GM04503 (cell line): ENCODE measurements at places on chromosomes 12 and 14.

GRCh38 chr12:64716839-64717455, 42.3 kb downstream of the GNS start:
- no peak for DNase-seq

DNA sequence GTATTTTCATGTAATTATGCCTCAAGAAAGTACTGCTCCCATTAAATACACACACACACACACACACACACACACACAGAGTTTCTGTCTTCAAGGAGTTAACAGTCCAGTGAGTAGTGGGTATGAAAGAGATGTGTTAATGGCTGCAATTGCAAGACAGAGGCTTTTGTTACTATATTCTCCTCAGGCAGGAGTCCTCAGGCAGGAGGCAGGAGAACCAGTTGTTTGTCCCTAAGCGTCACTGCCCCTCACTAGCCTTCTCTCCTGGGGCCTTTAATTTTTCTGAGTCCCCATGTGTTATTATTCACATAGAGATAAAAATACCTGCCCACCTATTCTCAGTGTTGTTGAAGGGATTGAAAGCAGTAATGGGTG, 31.2 kb downstream of the DAD1 start:
- DNase-seq: no peak

DNA sequence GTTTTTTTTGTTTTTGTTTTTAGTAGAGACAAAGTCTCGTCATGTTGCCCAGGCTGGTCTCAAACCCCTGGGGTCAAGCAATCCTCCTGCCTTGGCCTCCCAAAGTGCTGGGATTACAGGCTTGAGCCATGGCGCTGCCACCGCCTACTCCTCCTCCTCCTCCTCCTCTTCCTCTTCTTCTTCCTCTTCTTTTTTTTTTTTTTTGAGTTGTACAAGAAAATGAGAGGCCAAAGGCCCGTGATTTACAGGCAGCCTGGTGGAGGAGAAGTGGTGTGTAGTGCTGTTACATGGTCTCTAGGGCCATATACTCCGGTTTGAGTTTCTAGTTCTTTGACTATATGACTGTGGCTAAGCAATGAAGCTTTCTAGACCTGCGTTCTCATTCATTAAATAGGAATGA, 29.6 kb upstream of the SPPL3 start:
- DNase-seq: no peak

- no peak for DNase-seq
Observed at GRCh38 chr12:51822956-51823355, 25.6 kb downstream of the FIGNL2 start.

DNA sequence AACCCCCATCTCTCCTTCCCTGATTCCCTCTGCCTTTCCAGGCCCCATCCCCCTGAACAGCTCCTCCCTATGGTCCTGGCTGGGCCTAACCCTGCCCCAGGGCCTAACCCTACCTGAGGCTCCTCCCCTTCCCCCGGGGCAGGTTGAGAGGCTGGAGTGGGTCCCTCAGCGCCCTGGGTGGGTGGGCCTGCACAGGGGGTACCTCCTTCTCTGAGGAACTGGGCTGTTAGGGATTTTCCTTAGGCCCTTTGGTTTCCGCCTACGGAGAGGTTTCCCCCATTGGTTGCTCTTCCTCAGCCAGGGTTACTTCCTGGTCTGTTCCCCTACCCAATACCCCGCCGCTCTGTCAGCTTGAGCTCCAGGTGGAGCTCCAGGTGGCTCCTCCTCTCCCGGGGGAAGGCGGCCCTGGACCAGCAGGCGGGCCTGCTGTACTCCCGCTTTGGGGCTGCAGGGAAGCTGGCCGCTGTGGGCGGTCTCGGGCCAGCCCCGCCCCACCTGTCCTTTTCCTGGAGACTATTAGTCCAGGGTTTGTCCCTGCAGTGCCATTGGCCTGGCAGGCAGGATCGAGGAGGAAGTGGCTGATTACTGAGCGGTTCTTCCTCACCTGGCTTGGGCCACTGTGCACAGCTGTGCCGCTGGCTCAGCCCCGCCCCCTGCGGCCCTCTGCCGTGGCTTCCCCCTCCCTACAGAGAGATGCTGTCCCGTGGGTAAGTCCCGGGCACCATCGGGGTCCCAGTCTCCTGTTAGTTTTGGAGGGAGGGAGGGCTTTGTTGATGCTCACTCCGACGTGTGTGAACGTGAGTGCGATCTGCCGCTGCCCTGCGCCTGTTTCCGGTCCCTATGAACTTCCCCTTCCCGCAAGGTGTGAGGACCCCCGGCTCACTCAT, 2.5 kb downstream of the C12orf57 start:
- DNase-seq: no peak

- no peak for DNase-seq
Observed at GRCh38 chr12:57940052-57940914, 1.1 kb upstream of the ATP23 start.

- DNase-seq: no peak
Observed at GRCh38 chr12:100267603-100268281, 765 bp downstream of the SCYL2 start.

GRCh38 chr12:122614839-122615238, 87.8 kb downstream of the KNTC1 start:
- DNase-seq: peak; percentile 17

DNA sequence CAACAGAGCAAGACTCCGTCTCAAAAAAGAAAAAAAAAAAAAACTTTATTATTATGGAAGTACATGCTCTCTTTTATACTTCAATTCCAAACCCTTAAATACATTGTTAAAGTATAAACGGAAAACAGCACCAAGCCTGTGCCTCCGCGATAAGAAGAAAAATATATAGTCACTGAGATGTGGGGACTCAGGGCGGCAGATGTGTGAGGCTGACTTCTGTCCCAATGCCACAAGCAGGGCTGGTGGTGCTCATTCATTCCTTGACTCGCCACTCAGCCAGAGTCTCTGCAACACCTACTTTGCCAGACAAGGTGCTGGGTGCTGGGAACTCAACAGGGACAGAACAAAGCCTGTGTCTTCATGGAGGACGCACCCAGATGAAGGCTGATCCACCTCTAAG, 13.8 kb downstream of the LGMN start:
- DNase-seq: no peak

DNA sequence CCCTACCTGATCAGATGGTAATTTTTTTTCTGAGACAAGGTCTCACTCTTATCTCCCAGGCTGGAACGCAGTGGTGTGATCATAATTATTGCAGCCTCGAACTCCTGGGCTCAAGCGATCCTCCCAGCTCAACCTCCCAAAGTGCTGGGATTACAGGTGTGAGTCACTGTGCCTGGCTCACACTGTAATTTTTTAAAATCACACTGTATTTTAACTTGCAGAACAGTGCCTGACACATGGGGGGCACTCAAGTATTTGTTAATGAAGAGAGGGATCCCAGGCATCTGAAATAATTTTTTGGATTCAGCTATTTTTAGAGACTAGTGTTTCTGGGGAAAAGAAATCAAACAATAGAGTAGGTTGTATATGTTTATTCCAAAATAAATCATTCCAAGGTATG, 21.7 kb downstream of the LIMA1 start:
- DNase-seq: no peak

- no peak for DNase-seq
Observed at GRCh38 chr12:81797100-81797499, 38.0 kb upstream of the PPFIA2 start.

GRCh38 chr12:66905201-66905600, 226.3 kb upstream of the GRIP1 start:
- DNase-seq: no peak

DNA sequence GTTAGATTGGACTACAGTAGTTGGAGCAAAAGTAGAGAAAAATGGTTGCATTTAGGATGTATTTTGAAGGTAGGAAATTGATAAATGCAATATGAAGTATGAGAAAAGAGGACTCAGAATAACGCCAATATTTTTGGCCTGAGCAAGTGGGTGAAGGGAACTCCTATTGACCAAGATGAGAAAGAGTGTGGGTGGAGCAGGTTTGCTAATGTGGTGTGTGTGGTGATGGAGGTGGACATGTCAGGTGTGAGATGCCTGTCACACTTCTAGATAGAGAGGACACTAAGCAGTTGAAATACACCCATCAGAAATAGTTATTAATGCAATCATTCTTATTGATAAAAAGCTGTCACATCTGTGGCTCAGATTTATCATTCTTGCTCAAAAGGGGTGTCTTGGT, 7.3 kb downstream of the GUCY2C start:
- DNase-seq: no peak

DNA sequence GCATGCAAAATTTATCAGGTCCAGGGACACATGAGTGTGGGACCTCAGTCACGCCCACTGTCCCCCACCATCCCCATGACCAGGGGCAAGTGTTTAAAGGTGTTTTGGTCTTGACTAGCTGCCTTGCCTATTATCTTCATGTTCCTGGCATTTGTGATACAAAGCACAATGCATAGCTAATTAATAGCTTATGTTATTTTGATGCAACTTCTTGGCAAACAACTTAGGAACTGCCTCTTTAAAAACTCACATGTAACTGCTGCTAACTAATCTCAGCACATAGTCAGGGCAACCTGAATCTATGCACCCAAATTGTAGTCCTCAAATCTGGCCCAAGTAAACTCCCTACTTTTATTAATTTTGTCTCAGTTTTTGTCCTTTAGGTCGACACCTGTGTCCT, 7.4 kb upstream of the OR6J1 start:
- DNase-seq: no peak

DNA sequence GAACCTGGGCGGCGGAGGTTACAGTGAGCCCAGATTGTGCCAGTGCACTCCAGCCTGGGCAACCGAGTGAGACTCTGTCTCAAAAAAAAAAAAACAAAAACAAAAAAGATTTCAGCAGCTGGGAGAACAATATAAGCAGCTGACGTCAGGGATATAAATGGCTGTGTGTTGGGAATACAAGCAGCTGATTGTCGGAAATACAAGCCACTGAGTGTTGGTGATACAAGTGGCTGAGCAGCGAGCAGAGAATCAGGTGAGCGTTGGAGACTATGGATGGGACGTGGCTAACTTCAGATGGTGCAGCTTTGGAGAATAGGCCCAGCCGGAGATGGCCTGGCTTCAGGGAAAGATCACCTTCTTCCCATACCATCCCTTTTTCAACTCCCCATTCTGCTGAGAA, 32.0 kb downstream of the PSEN1 start:
- DNase-seq: no peak

DNA sequence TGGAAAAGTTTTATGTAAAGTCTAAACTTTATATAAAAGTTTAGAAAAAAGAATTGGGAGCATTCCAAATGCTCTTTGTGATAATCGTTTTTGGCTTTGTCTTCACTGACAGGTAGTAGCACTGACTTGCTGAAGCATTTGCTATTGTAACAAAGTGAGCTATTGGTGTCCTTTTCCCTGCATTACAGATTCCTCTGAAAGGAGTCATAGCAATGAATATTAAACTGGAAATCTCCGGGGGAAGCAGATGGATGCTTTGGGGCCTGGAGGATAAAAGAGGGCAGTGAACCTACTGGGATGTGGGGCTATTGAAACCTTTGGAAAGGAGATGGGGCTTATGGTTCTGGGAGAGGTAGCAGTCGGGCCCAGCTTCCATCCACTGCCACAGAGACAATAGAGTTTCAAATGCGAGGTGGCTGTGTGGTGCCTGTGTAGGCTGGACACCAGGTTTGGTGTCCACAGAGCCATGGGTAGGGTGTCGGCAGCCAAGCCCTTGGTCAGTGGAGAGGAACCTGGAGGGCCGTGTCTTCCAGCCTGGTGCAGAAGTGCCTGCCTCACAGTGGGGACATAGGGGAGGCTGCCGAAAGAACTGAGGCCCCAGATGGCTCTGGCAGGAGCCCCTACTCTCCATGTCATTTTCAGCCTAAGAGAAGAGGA, 10.1 kb downstream of the GSG1 start:
- DNase-seq: no peak

- no peak for DNase-seq
Observed at GRCh38 chr14:91376547-91377477, 40.8 kb downstream of the CCDC88C start.

GRCh38 chr14:71130491-71131179, 223.4 kb downstream of the PCNX1 start:
- no peak for DNase-seq

GRCh38 chr12:6199531-6200255, 507 bp upstream of the CD9 start:
- no peak for DNase-seq

GRCh38 chr12:109710747-109711595, 2.7 kb upstream of the FAM222A start:
- peak; percentile 21 for DNase-seq

GRCh38 chr12:70048521-70049250, 194.5 kb upstream of the CNOT2 start:
- no peak for DNase-seq

- DNase-seq: no peak
Observed at GRCh38 chr14:23580152-23580926, 1.7 kb upstream of the JPH4 start.

GRCh38 chr12:31106101-31106803, 32.6 kb downstream of the DDX11 start:
- no peak for DNase-seq

DNA sequence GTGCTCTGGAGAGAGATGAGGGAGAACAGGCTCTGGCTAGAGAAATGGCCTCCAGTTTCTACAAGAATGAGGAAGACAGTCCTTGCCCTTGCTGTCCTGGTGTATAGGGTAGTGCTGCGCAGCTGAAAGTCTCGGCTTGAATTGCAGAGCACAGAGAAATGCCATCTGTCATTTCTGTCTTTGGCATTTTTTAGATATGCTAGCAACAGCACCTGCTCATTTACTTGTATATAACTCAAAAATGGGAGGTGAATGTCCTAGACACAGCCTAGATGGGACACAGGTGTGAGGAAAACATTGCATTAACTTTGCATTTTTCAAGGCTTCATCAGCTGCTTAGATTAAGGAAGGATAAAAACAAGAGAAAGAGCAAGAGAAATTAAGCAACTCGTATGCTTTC, 35.8 kb downstream of the GPR19 start:
- DNase-seq: no peak

- DNase-seq: no peak
Observed at GRCh38 chr12:119423285-119423684, 88.8 kb downstream of the CCDC60 start.

- DNase-seq: no peak
Observed at GRCh38 chr14:92325835-92326234, 2.9 kb downstream of the SLC24A4 start.

DNA sequence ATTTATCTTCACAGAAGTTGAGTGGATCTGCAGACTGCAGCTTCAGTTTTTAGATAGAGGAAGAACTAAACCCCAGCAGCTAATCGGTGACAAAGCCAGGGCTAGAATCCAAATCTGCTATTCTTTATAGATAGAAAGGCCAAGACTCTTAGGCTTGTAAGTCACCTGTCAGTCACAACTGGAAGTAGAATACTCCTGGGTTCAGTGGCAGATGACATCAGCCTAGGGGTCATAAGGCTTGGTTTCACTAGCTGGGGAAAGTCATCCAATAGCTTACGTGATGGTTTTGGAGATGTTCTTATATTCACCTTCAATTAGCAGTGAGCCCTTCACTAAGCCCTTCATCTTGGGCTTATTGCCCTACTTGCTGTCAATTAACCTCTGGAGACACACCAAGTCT, 93.4 kb downstream of the APAF1 start:
- no peak for DNase-seq

DNA sequence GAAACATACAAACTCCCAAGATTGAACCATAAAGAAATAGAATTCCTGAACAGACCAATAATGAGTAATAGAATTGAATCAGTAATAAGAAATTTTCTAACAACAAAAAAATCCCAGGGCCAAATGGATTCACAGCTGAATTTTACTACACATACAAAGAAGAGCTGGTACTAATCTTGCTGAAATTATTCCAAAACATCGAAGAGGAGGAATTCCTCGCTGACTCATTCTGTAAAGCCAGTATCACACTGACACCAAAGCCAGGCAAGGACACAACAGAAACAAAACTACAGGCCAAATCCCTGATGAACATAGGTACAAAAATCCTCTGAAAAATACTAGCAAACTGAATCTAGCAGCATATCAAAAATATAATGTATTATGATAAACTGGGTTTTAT, 367.8 kb upstream of the CLEC14A start:
- DNase-seq: peak; percentile 43

- DNase-seq: no peak
Observed at GRCh38 chr14:68173227-68173972, 353.8 kb downstream of the RAD51B start.
